Activated T-cell treated with anti-CD3 and anti-CD28 coated beads for 48 hours (primary cell): ENCODE measurements at places on chromosomes 1 and 21.

GRCh38 chr1:88985032-88985431 lies 7.4 kb downstream of the KYAT3 start:
- DNase-seq: no peak

DNA sequence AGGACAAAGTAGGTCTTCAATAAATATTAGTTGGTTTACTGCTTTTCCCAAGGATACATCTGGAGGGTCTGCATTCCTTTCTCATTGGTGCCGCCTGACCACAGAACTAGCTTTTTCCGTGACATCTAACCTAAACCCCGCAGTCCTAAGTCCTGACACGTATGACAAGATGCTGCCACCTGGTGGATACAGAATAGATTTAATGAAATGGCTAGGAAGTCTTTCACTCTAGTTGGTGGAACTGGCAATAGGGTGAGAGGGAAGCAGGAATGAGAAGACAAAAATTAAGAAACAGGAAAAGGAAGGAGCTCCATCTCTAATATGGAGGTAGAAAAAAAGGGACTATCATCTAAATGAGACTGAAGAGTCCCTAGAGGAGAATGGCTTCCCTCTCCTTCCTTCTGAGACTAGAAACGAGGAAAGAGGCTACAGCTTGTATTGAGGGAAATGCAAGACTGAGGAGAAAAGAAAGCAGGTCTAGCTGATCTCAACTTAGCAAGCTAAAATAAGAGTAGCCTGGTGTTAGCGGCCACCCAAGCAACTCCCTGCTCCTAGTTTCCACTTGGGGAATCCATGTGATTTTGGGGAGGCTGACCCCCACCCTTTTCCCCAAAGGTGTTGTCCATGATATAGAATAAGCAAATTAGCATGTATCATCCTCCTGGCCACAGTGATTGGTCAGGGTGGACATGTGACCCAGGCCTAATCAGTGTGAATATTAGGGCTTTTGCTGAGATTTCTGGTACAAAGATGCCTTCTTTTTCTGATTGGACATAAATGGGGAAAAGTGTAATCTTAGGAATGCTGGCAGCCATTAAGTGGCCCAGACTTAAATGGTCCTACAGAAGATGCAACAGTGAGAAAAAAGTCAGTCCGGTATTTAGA lies 5.9 kb downstream of the RFX5 start:
- DNase-seq: no peak

DNA sequence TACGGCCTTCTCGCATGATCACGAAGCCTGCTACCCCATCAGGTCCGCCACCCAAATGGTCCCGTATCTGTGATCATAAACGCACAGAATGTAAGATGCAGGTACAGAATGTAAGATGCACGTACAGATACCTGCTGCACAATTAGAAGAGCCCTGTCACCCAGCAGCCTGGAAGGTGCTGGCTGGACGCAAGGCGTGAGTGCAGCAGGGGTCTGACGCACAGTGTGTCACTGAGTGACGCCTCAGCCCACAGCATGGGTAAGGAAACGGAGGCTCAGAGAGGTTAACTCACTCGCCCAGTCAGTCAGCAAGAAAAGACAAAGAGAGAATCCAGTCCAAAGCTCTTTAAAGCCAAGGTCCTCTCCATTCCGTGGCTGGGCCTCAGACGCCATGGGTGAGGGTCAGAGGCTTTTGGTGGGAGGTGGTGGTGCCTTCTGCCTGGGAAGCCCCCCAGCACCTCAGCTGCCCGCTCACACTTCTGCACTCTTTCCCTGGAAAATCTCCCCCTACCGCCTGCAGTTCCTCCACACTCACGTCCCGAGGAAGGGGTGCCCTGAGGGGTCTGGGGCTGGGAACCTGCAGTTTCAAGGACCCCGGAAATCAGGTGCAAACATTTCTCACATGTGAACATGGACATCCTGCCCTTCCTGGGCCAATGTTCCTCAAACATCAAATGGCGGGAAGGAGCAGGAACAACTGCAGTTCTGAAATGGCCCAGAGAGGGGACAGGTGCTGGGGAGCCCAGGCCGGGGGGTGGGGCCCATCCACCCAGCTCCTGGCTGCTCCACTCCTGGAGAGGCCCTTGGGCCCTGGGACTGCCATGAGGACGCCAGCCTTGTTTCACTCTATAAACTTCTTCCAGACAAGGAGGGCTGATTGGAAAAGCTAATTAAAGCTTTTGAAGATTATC lies 59.4 kb downstream of the SLC66A1 start:
- no peak for DNase-seq

GRCh38 chr1:44636688-44637598 lies 37.3 kb downstream of the TMEM53 start:
- DNase-seq: no peak

- DNase-seq: peak; percentile 83
Measured at GRCh38 chr1:226702957-226703831, 35.9 kb downstream of the ITPKB start.

GRCh38 chr1:156420205-156421061 lies 51.4 kb downstream of the RHBG start:
- no peak for DNase-seq

DNA sequence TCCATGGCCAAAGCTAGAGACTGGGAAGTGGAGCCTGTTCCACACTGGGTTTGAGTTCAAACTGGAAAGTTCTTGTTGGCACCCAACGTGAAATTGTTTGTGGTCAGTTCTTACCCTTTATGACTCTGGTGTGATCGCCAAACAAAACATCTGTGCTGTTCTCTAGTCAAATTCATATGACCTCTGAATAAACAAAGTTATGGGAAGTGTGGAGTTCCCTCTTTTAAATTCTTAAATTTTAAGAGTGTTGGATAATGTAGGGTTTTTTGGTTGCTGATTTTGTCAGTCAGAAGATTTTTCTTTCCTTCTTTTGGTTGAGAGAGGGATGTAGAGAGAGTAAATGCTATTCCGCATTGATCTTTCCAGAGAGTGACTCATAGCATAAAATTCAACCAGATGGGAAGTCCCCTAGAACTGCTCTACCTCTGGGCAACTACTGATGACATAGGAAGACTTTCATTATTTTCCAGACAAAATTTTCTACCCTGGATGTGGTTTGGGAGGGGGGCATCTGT lies 36.4 kb downstream of the CHML start:
- no peak for DNase-seq

DNA sequence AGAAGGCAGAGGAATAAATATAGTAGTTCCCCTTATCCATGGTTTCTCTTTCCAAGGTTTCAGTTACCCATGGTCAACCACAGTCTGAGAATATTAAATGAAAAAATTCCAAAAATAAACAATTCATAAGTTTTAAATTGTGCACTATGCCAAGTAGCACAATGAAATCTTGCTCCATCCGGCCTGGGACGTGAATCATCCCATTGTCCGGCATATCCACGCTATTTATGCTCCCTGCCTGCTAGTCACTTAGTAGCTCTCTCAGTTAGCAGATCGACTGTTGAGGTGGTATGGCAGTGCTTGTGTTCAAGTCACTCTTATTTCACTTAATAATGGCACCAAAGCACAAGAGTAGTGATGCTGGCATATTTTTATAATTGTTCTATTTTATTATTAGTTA lies 58.6 kb upstream of the ARHGAP29 start:
- DNase-seq: no peak

DNA sequence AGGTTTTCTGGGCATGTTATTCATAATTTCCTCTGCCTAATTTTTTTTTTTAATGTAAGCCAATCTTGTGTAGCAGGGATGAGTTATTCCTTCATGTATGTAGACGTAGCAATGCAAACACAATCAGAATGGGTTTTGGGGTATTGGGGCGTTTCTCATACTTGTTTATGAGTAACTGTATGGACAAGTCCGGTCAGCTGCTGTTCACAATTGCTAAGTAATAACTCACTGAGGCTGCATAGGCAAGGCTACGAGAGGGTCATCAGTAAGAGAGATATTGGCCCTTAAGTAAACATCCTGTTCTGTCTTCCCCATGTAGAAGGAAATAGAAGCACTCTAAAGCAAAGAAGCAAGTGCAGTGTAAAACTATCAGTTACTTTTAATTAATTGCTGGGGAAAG lies 9.5 kb upstream of the TARS2 start:
- DNase-seq: no peak

GRCh38 chr1:198072177-198072576 lies 84.6 kb upstream of the NEK7 start:
- DNase-seq: no peak

DNA sequence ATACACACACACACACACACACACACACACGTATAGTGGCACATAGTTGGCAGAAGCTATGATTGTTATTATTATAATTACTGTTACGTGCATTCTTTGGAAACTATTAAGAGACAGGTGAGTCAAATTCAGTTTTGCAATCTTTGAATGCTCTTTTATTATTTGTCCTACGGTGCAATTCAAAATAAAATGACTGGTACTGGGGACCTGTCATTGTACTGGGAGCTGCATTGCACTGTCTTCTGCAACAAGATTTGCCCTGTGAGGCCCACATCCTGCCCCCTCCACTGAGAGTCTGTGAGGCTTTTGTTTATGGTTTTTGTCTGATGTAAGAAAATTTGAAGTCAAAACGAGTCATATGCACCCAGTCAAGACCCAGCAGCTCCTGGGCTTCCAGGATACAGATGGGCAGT lies 1.9 kb downstream of the LY9 start:
- peak; percentile 47 for DNase-seq

GRCh38 chr1:63713041-63713440 lies 60.8 kb upstream of the ROR1 start:
- DNase-seq: no peak

GRCh38 chr1:205578780-205579571 lies 52.8 kb downstream of the ELK4 start:
- no peak for DNase-seq

GRCh38 chr1:230730977-230731376 lies 16.2 kb upstream of the CAPN9 start:
- no peak for DNase-seq

- peak; percentile 59 for DNase-seq
Measured at GRCh38 chr1:181089676-181090544, 1.4 kb downstream of the IER5 start.

DNA sequence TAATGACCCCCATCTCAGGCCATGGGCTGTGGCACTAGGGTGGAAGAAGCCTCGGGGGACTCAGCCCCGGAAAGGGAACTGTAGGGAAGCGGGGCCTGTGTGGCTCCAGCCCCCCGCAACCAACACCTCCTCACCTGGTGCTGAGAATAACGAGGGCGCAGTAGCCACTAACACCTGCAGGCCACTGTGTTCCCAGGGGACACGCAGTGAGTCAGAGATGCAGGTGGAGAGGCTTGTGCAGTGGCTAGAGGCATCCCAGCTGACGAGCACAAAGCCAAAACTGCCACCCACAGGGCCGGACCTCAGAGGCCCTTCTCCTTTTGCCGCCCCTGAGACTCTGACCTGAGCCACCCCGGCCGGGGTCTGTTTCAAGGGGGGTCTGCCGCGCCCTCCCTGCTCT lies 33.5 kb upstream of the CCDC27 start:
- DNase-seq: no peak

- no peak for DNase-seq
Measured at GRCh38 chr21:44927259-44927586, 6.5 kb upstream of the ITGB2 start.

DNA sequence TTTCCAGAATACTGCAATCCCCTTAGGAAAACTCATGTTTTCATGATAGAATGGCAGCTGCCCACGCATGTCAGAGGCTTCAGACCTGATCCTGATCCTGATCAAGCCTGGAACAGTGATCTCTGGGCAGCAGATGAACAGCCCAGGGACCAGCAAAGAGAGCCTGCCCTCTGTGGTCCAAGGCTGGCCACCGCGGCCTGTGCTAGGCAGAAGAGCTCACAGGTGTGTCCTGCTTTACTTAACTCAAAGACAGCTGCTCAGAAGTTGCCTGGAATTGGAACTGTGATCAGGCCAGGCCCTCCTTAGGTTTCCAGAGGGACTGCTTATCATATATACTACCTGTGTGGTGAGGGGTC lies 21.2 kb upstream of the BCAR3 start:
- DNase-seq: no peak

GRCh38 chr1:191279266-191279800 lies 801.7 kb upstream of the BRINP3 start:
- DNase-seq: no peak

GRCh38 chr1:69569576-69570328 lies 2.0 kb downstream of the LRRC7 start:
- no peak for DNase-seq

- no peak for DNase-seq
Measured at GRCh38 chr1:201896951-201897391, 8.3 kb downstream of the SHISA4 start.

DNA sequence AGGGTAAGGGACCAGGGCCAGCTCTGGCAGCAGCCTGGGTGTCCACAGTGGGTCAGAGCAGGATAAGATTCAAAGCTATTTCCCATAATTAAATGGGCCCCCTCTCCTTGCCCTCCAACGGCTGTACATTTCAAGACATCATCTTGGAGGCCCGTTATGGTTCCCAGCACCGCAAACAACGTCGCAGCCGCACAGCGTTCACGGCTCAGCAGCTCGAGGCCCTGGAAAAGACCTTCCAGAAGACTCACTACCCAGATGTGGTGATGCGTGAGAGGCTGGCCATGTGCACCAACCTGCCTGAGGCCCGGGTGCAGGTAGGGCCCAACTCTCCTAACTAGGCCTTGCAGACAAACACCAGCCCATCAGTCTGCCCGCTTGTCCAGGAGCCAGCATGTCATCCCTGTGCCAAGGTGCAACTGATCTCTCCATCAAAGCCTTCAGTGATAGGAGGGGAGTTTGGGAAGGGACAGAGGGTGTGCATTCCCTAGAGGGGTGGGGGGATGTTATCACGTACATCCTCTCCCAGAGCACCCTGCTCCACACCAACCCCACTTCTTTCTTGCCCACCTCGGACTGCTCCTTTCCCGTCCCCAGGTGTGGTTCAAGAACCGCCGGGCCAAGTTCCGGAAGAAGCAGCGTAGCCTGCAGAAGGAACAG lies 20.8 kb downstream of the DMBX1 start:
- DNase-seq: no peak

- no peak for DNase-seq
Measured at GRCh38 chr21:44773291-44773932, 28.2 kb downstream of the UBE2G2 start.

DNA sequence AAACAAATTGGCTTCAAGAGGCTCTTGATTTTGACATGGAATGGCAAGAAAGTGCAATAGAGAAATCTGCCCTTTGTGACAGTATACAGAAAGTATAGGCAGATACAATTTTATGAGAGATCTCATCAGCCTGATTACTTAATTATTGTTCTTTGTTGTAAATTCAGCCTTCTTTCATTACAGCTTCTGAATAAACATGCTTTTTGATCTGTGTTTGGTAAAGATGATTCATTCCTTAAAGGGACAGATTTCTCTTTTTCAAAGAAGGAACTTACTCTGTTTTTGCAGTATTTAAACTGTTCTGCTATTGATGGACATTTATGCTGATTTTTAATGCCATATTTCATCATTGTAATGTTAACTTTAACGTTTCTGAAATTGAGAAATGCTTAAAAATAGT lies 13.7 kb upstream of the MPC2 start:
- DNase-seq: no peak

GRCh38 chr1:188363943-188364342 lies 1535.2 kb downstream of the PLA2G4A start:
- DNase-seq: no peak

DNA sequence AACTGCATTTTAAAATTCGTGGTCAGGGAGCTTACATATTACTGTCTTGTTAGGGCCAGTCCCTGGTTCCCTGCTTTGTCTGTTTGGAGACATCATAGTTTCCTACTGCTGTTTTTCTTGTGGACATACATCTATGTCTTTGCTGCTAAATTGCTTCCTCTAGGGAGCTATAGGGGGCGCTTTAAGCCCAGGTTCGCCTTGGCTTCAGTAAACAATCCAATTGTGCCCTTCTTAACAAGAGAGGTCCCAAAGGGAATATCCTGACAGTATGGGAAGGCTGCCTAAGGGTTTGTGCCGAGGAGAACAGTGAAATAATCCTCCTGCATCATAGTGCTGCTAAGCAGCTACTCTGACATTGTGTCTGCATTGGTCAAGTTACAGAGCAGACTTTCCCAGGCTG lies 112.5 kb downstream of the USH2A start:
- no peak for DNase-seq

GRCh38 chr1:200406161-200406797 lies 3.6 kb downstream of the ZNF281 start:
- DNase-seq: no peak
